ENCODE measurements at places on chromosomes 2 and 18. TPM values are rescaled to one million over a fixed set of nuclear protein-coding genes. Genes with fewer than 3 reads are reported as not detected.

DNA sequence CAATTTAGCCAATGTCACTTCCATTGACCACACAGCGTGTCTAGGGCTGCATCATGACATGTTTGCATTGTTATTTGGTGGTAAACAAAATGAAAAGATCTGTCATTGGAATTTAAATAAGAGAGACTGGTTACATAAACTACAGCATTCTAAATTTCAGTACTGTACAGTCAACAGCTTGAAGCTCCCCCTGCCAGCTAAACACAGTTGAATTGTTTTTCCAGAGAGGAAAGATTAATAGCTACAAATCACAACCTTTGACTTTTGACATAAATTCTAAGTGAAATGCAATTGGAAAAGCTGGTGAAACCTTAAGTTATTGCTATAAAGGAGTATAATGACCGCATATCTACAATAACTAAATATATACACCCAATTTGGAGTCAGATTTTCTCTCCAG lies 1600.0 kb upstream of the ACVR2A start:
- DNase-seq = no peak

CPLX4 gene
- not detected for total RNA-seq

- no peak for DNase-seq
Measured at GRCh38 chr2:128545829-128546228, 227.2 kb upstream of the HS6ST1 start.

DNA sequence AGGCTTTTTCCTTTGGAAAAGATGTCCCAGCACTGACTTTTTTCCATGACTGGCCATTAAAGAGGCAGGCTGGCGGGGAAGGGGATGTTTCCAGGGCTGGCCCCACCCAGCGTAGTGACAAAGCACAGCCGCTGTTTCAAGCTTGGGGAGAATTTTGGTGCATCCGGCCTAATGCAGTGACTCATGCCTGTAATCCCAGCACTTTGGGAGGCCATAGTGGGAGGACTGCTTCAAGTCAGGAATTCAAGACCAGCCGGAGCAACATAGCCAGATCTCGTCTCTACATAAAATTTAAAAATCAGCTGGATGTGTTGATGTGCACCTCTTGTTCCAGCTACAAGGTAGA lies 78.0 kb upstream of the SH3BP4 start:
- no peak for DNase-seq

GRCh38 chr2:6946722-6947121 lies 29.5 kb downstream of the RNF144A start:
- DNase-seq = no peak

- no peak for DNase-seq
Measured at GRCh38 chr18:37710726-37711125, 145.1 kb upstream of the CELF4 start.

GRCh38 chr2:72835403-72835802 lies 9.6 kb upstream of the EXOC6B start:
- DNase-seq = no peak

SNORC gene
- total RNA-seq = 1.8 TPM

DNA sequence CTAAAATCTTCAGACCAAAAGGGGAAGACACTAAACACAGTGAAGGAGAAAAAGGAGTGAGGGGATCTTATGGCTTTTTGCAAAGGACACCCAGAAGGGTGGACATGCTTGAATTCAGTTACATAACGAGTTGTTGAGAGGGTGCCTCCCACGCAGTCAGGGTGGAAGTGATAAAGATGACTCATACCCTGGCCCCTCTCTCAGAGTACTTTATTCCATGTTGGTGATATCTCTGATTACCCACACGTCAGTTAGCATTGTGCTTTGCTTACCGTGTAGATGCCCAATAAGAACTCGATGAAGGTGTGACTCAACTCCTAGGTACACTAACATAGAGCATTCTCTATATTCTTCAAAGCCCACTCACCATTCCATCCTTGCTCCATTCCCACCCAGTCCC lies 44.4 kb downstream of the EN1 start:
- DNase-seq = no peak

GRCh38 chr2:35803126-35803525 lies 552.5 kb upstream of the CRIM1 start:
- DNase-seq = no peak

GRCh38 chr2:218814540-218815243 lies 16.9 kb downstream of the PRKAG3 start:
- DNase-seq = no peak

DCDC2C gene
- total RNA-seq = not detected

- DNase-seq = no peak
Measured at GRCh38 chr2:74099835-74100234, 47.9 kb downstream of the BOLA3 start.

- no peak for DNase-seq
Measured at GRCh38 chr2:53632714-53633113, 134.9 kb upstream of the CHAC2 start.

- DNase-seq = no peak
Measured at GRCh38 chr2:3066831-3067230, 310.8 kb downstream of the EIPR1 start.

DNA sequence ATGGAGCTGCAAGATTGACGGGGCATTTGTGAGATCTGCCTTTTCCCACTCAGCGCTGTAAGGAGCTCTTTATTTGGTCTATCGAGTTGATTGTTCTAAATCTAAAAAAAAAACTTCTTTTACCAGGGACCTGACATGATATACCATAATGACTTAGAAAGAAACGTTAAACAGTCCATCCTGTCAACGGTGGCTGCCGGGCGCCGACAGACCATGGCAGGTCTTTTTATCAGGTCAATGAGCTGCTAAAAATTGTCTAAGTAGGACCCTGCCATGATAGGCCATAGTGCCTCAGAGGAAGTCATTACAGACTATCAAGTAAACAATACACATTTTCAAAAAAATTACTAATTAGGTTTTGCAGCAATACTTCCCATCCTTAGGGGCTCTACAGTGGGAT lies 87.9 kb downstream of the KLHL14 start:
- DNase-seq = no peak

- no peak for DNase-seq
Measured at GRCh38 chr2:9152975-9153642, 53.5 kb upstream of the ASAP2 start.

- no peak for DNase-seq
Measured at GRCh38 chr2:236643480-236643879, 73.9 kb downstream of the ACKR3 start.

- DNase-seq = no peak
Measured at GRCh38 chr2:11414372-11415124, 51.4 kb downstream of the E2F6 start.

GRCh38 chr18:3665780-3666525 lies 216.0 kb downstream of the TGIF1 start:
- peak; percentile 59 for DNase-seq

GRCh38 chr18:71471963-71472725 lies 1072.0 kb downstream of the CBLN2 start:
- no peak for DNase-seq

DNA sequence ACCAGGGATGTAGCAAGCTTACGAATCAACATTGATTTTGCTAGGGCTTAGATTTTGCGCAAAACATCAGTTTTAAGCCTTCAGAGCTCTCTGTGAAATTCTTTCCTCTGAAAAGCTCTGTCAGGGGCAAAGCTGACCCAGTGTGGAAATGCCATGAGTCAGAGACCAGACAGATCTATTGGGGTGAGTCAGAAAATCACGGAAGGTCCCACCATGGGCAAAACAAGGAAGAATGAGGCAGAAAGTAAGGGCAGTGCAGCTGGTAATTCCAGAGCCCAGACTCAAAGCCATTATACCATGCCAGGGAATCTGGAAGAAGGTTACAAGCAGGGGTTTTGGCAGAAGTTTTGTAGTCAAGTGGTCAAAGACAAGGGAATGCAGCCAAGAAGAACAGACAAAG lies 256.6 kb upstream of the CTAGE1 start:
- DNase-seq = no peak

DNA sequence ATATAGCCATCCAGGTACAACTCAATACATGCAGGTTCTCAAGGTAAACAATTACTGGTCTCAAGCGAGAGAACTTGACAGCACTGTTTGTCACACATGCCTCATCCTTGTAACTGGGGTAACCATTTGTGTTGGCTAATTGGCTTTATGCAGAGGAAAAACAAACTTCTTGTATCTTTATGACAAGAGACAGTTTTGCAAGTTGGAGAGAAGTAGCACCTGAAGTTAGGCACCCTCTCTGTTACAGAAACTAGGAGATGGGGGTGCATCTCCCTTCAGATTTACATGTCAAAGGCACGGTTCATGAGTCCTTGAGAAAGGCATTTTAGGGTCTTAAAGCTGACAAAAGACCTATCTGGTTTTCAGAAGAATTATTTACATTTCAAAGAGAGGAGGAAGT lies 241.7 kb downstream of the CD226 start:
- DNase-seq = no peak

DNA sequence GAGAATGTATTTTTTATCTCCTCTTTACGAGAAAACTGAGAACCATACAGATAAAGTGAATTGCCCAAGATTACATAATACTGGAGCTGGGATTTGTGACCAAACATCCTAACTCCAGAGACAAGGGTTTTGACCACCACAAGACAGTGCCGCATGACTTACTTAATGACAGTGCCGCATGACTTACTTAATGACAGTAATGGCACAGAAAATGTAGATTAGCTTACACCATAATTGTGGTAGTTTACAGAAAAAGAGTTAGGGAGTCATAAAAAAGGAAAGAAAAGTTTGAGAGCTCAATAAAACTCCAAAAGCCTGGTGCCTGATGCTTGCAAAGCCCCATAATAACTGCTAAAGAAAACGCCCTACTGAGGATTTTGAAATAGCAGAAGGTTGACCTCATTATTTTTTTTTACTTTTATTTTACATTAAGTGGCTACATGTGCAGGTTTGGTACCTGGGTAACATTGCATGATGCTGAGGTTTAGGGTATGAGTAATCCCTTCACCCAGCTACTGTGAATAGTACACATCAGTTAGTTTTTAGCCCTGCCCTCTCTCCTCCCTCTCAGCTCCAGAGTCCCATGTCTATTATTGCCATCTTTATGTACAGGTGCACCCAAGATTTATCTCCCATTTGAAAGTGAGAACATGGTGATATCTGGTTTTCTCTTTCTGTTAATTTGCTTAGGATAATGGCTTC lies 310.0 kb upstream of the UBE2E3 start:
- no peak for DNase-seq

GRCh38 chr2:61759005-61759404 lies 94.9 kb downstream of the FAM161A start:
- no peak for DNase-seq

GRCh38 chr2:63673865-63674533 lies 85.2 kb downstream of the MDH1 start:
- DNase-seq = no peak

DNA sequence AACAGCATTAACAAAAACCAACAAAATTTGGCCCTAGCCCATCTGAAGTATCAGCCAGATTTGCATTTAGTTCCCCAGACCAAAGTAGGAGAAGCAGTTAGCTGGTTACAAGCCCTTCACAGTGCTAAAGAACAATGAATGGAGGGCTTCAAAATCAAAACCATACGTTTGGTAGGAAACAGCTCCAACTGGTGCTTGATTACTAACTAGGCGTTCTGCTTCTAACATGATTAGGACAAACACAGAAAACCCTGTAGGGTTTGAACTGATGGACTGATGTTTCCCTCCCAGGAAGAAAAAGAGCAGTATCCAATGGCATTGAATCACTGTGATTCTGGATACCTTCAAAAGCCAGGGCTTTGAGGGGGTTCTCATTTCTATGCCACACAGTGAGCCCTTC lies 20.5 kb upstream of the STAT4 start:
- no peak for DNase-seq

BUB1 gene
- total RNA-seq = 56.1 TPM

DNA sequence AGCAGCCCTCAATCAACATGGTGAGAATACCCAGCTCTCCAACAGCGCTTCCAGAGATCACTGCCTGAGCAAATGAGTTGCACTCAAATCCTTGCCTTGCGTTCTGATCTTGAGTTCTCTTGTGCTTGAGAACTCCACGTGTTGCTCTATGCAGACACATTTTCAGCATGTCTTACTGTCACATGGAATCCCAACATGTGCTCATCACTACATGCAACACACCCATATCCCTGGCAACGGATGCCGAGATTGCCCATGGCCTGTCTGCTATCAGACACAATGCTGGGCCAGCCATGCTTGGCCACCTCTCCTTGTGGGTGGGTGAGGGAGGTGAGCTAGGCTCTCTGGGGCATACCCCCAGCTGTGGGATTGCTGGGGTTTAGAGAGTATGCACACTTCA lies 91.9 kb upstream of the LDAH start:
- no peak for DNase-seq

DNA sequence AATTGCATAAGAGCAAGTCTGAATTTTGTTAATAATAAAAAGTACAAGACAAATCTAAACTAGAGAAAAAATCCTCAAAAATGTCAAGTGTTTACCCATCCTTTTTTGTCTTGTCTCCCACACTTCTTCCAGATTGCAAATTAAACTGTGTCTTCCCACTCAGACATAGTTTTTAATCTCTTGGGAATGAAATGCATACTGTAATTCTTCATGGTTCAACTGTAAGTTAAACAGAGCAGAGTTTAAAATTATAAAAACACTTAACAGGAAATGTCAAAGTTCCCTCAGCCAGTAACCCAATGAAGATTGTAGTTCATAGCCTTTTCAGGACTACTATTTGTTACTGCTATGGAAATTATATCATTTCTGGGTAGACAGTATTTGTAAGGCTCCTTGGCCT lies 171.8 kb downstream of the UBE2E3 start:
- DNase-seq = no peak

NGEF gene
- total RNA-seq = not detected

DNA sequence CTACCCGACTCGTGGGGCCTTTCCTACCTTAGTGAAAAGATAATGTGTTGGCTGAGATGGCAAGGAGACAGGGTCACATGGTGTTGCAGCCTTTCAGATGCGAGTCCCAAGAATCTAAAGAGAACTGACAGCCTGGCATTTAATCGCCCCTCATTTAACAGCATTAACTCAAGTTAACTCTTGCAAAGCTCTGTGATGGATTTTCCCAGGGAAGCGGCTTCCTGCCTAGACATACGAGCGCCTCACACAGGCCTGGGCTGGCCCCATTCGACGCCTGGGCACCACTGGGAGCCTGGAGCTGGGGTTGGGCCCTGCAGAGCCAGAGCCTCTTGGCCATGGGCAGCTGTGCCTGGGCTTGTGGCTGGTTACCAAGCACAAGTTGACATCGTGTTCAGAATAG lies 140.8 kb downstream of the SEPTIN10 start:
- no peak for DNase-seq

CENPA gene
- total RNA-seq = 16.6 TPM

CFC1 gene
- total RNA-seq = not detected

- DNase-seq = no peak
Measured at GRCh38 chr2:77397763-77398162, 124.4 kb downstream of the LRRTM4 start.

- DNase-seq = no peak
Measured at GRCh38 chr2:6103372-6103771, 411.2 kb downstream of the SOX11 start.

GRCh38 chr2:19225931-19226330 lies 132.5 kb downstream of the OSR1 start:
- DNase-seq = no peak

TEX261 gene
- total RNA-seq = 97.4 TPM

DNA sequence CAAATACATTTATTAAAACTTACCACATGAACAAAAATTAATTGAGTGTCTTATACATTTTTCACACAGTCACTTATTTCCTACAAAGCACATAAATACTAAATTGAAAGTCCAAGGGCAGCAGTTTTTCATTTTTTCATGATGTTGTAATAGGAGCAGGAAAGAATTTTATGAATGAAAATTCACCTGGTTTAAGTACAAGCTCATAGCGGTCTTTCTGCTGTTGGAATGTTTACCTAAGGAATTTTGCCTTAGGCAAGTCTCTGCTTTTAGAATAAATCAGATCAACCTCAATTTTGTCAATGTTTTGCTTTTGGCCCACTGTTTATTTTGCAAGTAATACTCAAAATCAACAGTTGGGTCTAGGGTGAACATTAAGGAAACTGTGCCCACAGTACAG lies 40.0 kb downstream of the ETAA1 start:
- DNase-seq = no peak

GRCh38 chr2:173239644-173240043 lies 115.0 kb upstream of the CDCA7 start:
- DNase-seq = peak; percentile 6

Data from activated T-helper 1 cell treated with anti-CD3 and anti-CD28 coated beads, Interleukin-12 subunit alpha, Interleukin-12 subunit beta, Interleukin-2, Interleukin-4 antibody, amounts not matched to agents 30 ng/mL and 10 ng/mL and 1 ng/mL, durations not matched to agents 14 hours and 24 hours and 36 hours (primary cell).